ENCODE measurements at places on chromosomes 2 and 18. TPM values are rescaled to one million over a fixed set of nuclear protein-coding genes. Genes with fewer than 3 reads are reported as not detected.

Gene TCF23
- total RNA-seq, result not detected

Gene LONRF2
- 0.35 TPM for total RNA-seq

Gene FRZB
- 9.1 TPM for total RNA-seq

Gene LRATD1
- 94.8 TPM for total RNA-seq

- H3K27ac ChIP-seq, result no peak overlapping the region
- no peak overlapping the region for H3K4me3 ChIP-seq
- no peaks in the 10 kb centered on the region for H3K27me3 ChIP-seq
- no peaks in the 10 kb centered on the region for H3K36me3 ChIP-seq
- no peaks in the 10 kb centered on the region for H3K4me1 ChIP-seq
- no peak for DNase-seq
Measured at GRCh38 chr18:73614812-73615211, 532.8 kb downstream of the FBXO15 start.

- no peaks in the 10 kb centered on the region for H3K4me1 ChIP-seq
- no peaks in the 10 kb centered on the region for H3K27me3 ChIP-seq
- no peak overlapping the region for H3K27ac ChIP-seq
- no peak overlapping the region for H3K4me3 ChIP-seq
Measured at GRCh38 chr2:179541586-179541985, 277.0 kb upstream of the SESTD1 start.

DNA sequence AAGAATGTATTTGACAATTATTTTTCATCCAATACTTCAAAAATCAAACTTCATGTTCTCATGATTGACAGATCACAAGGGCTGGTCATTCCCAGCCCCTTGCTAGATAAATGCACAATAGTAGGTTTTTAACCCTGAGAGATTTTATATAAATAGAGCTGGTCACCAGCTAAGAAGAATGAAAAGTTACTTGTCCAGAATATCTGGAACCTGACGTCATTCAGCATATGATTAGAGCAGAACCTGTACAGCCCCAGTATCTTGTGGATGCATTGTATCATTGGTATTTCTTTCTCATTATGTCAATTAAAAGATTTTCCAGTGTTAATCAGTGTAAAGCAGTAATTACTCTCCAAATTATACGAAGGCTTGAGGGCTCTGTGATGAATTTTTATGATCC lies 202.8 kb upstream of the RND3 start:
- H3K36me3 ChIP-seq, result no peaks in the 10 kb centered on the region
- DNase-seq, result no peak
- no peak overlapping the region for H3K27ac ChIP-seq
- H3K4me1 ChIP-seq, result no peaks in the 10 kb centered on the region

DNA sequence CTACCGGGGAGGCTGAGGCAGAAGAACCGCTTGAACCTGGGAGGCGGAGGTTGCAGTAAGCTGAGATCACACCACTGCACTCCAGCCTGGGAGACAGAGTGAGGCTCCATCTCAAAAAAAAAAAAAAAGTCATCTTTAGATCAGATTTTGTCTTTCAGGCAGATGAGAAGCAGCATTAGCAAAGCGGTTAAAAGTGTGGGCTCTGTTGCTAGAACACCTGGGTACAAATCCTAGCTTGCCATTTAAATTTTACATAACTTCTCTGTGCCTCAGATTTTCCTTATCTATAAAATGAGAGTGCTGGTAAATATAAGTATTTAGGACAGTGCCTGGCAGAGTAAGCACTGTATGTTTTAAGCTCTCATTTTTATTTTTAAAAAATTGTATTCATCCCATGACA lies 8.2 kb downstream of the CNOT9 start:
- no peaks in the 10 kb centered on the region for H3K36me3 ChIP-seq
- no peak for DNase-seq
- no peaks in the 10 kb centered on the region for H3K4me1 ChIP-seq

DNA sequence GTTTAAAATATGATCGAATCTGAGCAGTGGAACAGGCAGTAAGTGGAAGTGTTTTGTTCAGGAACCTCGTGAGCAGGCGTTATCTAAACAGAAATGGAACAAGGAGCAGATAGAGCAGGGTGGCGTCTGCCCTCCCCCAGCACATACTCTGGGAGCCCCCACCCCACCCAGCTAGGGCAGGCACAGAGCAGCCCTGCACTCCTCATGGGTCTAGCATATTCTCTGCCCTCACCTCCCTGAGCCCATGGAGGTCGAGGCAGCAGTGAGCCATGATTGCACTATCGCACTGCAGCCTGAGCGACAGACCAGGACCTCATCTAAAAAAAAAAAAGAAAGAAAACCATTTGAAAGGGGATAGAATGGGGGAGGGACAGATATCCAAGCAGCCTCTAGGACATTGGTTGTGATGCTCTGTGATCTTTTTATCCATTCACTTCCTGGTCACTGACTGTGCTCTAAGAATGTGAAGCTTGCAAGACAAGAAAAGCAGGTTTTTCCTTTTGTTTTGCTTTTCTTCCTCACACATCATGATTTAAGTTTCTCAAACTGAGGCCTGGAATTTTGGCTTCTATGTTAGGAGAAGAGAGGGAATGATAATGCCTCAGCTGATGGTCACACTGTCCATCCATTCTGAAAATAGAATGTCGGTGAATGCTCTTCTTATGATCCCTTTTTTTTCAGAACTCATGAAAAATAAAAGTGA lies 3.1 kb downstream of the MLPH start:
- no peaks in the 10 kb centered on the region for H3K4me1 ChIP-seq
- H3K27me3 ChIP-seq, result no peaks in the 10 kb centered on the region
- H3K4me3 ChIP-seq, result no peak overlapping the region
- H3K36me3 ChIP-seq, result no peaks in the 10 kb centered on the region
- no peak for DNase-seq

DNA sequence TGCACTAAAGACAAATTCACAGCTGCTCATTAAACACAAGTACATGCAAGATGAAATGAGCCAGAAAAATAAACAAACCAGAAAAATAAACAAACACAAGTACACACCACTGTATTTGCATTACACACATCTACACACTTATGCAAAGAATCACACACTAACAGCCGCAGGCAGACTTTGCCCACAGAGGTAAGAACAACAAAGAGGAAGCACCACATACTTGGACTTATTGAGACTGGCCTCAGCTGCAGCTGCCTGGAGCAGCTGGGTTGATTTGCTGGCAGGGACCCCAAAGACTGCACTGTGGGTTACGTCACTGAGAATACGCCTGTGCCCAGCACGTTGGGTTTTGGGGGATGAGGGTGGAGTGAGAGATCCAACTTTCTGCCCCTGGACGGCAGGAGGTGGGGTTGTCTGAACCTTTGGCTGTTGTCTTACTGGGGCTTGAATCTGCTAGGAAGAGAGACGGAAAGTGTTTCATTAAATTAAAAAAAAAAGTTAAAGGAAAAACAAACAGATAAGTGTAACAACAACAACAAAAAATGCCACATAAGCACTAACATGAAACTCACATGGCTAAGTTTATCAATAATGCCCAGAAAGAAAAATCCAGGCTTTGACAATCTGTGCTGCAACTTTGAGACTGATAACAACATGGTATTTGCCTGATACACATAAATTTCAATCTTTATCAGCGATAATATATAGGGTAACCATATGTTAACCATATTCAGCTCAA lies 71.9 kb upstream of the NFU1 start:
- no peaks in the 10 kb centered on the region for H3K36me3 ChIP-seq
- no peak overlapping the region for H3K27ac ChIP-seq
- no peak overlapping the region for H3K4me3 ChIP-seq
- no peaks in the 10 kb centered on the region for H3K4me1 ChIP-seq
- no peaks in the 10 kb centered on the region for H3K27me3 ChIP-seq

- no peaks in the 10 kb centered on the region for H3K4me1 ChIP-seq
- H3K36me3 ChIP-seq, result no peaks in the 10 kb centered on the region
- no peak overlapping the region for H3K4me3 ChIP-seq
- no peak overlapping the region for H3K27ac ChIP-seq
- no peaks in the 10 kb centered on the region for H3K27me3 ChIP-seq
Measured at GRCh38 chr2:104462731-104463130, 391.2 kb upstream of the POU3F3 start.

DNA sequence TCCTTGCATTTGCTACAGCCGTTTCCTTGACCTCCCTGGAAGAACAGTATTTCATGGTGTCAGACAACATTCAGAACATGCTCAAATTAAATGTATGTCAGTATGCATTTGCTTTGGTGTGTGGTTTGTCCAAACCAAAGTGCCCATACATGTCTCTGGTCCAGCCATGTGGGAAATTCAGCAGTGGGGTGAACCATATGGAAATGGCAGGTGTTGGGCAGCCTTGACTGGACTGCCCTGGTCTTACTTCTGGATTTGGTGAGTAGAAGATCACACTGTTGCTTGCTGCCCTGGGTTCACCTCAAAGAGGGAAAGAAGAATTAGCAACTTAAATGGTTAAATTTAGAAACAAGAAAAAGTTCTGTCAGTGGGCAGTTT lies 84.5 kb downstream of the MSH2 start:
- no peaks in the 10 kb centered on the region for H3K4me1 ChIP-seq
- H3K4me3 ChIP-seq, result no peak overlapping the region
- no peaks in the 10 kb centered on the region for H3K36me3 ChIP-seq

GRCh38 chr2:19865151-19865550 lies 36.6 kb downstream of the TTC32 start:
- no peak for DNase-seq
- H3K4me3 ChIP-seq, result no peak overlapping the region
- no peak overlapping the region for H3K27ac ChIP-seq
- no peaks in the 10 kb centered on the region for H3K36me3 ChIP-seq

GRCh38 chr2:239385096-239386000 lies 15.5 kb downstream of the HDAC4 start:
- no peak overlapping the region for H3K27ac ChIP-seq
- peak; percentile 25 for DNase-seq
- H3K4me3 ChIP-seq, result no peak overlapping the region
- H3K4me1 ChIP-seq, result no peaks in the 10 kb centered on the region

- DNase-seq, result no peak
- no peaks in the 10 kb centered on the region for H3K27me3 ChIP-seq
- H3K4me1 ChIP-seq, result no peaks in the 10 kb centered on the region
- H3K4me3 ChIP-seq, result no peak overlapping the region
- H3K27ac ChIP-seq, result no peak overlapping the region
Measured at GRCh38 chr2:233185963-233186362, 65.5 kb upstream of the ATG16L1 start.

- H3K4me1 ChIP-seq, result no peaks in the 10 kb centered on the region
- H3K4me3 ChIP-seq, result no peak overlapping the region
- no peak overlapping the region for H3K27ac ChIP-seq
- no peak for DNase-seq
Measured at GRCh38 chr2:222950638-222951285, 89.9 kb downstream of the ACSL3 start.

DNA sequence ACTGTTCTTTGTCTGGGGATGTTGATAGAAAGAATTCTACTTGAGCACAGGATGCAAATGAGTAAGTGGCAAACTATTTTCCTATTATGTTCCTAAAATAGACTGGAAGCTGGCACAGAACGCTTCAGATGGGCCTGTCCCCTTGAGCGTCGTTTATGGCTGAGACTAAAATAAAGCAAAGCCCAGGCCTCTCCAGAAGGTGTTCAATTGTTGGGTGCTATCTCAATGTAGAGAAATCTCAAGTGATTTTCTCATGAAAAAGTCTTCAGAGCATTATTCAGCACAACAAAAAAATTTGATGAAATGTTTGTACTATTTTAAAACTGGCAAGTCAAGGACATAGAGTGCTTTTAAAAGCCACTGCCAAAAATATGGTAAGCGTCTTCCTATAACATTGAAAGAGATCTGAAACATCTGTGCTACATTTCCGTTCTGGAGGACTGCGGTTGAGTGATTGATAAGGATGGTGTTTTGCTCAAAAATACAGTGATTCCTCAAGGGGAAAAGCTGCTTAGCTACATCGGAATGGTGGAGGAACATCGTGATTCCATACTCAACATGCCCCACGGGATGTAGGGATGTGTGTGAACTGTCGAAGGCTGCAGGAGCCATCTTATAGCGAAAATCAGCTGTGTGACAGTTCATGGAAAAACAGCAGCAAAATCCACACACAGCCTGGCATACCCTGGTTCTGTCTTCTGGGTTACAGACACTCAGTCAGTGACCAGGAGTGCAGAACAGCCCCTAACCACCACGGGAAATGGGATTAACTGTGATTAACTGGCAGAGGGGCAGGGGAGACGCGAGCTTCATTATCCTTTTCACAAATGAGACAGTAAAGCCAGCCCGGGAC lies 10.4 kb upstream of the LRRFIP1 start:
- peak overlapping the region; percentile 79 for H3K27ac ChIP-seq
- H3K4me3 ChIP-seq, result no peak overlapping the region
- DNase-seq, result peak; percentile 33
- H3K36me3 ChIP-seq, result no peaks in the 10 kb centered on the region

GRCh38 chr2:143907801-143908200 lies 612.1 kb downstream of the ZEB2 start:
- H3K36me3 ChIP-seq, result no peaks in the 10 kb centered on the region
- no peak overlapping the region for H3K4me3 ChIP-seq

DNA sequence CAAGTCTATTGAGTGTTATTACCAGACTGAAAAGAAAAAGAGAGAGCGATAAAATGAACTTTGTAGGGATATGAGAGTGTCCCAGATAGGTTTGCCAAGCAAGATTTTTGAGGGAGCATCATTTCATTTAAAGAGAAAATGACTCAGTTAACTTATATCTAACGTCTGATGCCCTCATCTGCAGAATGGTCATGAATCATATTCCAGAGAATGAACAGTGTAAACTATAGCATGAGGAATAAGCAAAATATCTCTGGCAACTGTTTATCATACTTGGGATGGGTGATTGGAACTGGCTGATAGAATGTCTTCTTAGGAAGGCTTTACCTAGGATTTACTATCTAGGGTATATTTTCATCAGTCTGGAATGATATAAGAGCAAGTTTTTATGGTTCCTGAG lies 289.4 kb downstream of the CMPK2 start:
- DNase-seq, result no peak
- no peaks in the 10 kb centered on the region for H3K36me3 ChIP-seq
- no peak overlapping the region for H3K4me3 ChIP-seq
- no peaks in the 10 kb centered on the region for H3K27me3 ChIP-seq
- no peak overlapping the region for H3K27ac ChIP-seq
- no peaks in the 10 kb centered on the region for H3K4me1 ChIP-seq

DNA sequence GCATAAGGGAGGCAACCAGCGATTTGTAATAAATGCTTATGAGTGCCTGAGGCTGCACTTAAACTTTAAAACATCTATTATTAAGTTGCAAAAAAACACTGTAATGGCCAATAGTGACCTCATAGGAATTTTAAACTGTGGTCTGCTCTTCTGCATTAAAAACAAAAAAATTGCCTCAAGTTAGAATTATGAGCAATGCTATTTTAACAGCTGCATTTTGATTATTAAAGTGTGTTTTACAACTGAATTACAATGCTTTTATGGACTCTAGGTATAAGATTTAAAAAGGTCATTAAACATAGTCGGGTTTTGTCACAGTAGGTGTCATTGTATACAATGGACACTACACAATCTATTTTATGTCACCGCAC lies 528.7 kb upstream of the FANCL start:
- no peaks in the 10 kb centered on the region for H3K36me3 ChIP-seq
- H3K27ac ChIP-seq, result no peak overlapping the region
- H3K4me1 ChIP-seq, result no peaks in the 10 kb centered on the region
- DNase-seq, result no peak
